Stimulated activated CD8-positive, alpha-beta memory T cell treated with anti-CD3 and anti-CD28 coated beads, Interleukin-2, amount 100 ng/mL, for 1 hour (primary cell): ENCODE measurements at places on chromosomes 1 and 21.
A peak's percentile ranks its signal among the peaks of the same experiment; 100 is the strongest.

- no peak for DNase-seq
Measured at GRCh38 chr1:188427642-188428041, 1598.9 kb downstream of the PLA2G4A start.

DNA sequence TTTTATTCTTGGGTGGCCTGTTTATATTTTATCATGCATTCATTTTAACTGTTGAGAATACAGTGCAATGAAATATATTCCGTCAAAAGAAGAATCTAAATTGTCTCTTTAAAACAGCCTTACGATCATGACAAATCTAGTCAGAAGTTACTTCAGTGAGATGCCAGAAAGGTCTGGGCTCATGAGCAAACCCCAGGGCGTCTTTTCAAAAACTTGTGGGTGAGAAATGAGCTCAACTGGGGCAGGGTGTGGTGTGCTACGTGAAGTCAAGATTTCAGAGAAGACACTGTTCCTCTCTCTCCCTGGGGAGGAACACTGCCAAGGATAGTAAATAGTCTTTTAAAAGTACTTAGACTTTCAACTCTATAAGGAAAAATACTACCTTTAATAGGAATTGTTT, 13.4 kb upstream of the UAP1 start:
- no peak for DNase-seq

- no peak for DNase-seq
Measured at GRCh38 chr1:169426174-169426705, 1.0 kb downstream of the CCDC181 start.

DNA sequence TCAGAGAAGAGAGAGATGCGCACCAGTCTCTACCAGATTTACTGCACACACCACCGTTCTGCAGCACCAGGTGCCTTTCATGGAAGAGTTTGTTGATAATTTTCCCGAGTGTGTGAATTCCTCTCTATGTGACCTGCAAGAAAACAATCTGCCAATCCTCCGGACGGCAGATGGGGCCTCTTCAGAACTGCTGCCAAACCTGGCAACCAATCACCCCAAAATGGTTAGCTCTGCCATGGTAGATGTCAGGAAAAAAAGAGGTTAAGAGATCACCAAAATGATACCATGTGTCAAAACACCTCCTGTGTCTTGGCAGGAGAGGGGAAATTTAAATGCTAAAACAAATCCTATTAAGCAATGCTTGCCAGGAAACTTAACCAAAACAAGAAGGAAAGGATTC, 96.5 kb downstream of the DAB1 start:
- no peak for DNase-seq

- no peak for DNase-seq
Measured at GRCh38 chr1:224080115-224080774, 33.7 kb upstream of the FBXO28 start.

GRCh38 chr1:14494911-14495310, 103.6 kb upstream of the KAZN start:
- no peak for DNase-seq

GRCh38 chr21:45138199-45139002, 64.0 kb downstream of the ADARB1 start:
- peak; percentile 37 for DNase-seq

DNA sequence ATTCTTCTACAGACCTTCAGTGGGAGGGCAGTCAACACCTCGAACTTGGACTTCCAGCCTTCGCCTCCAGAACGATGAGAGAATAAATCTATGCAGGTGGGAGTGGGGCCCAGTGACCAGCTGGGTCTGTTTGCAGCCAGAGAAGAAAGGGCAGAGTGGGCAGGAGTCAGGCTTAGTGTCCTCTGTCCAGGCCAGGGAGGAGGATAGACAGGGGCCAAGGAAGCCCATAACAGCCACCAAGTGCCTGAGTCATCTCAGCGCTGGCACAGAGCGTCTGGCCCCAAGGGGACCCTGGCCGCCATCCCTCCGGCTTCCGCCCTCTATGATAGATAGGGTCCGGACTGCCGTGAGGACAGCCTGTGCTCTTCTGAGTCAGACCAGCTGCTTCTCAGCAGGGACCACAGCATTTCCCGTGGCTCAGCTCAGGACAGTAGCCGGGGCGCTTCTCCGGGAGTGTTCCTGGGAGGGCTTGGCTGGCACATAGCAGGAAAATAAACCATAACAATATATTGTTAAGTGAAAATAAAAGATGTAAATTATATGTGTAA, 133.1 kb upstream of the C1orf174 start:
- no peak for DNase-seq

GRCh38 chr1:3986686-3987218, 86.7 kb upstream of the C1orf174 start:
- DNase-seq, result no peak

GRCh38 chr1:22126531-22126930, 16.4 kb downstream of the WNT4 start:
- no peak for DNase-seq

- no peak for DNase-seq
Measured at GRCh38 chr1:6586404-6586816, 6.6 kb downstream of the ZBTB48 start.

- DNase-seq, result peak; percentile 64
Measured at GRCh38 chr1:150067184-150068108, at the start of gene VPS45. Gene VPS45 (plus strand): TSS chr1:150067776. CDS start chr1:150067858, 82 bp downstream.

DNA sequence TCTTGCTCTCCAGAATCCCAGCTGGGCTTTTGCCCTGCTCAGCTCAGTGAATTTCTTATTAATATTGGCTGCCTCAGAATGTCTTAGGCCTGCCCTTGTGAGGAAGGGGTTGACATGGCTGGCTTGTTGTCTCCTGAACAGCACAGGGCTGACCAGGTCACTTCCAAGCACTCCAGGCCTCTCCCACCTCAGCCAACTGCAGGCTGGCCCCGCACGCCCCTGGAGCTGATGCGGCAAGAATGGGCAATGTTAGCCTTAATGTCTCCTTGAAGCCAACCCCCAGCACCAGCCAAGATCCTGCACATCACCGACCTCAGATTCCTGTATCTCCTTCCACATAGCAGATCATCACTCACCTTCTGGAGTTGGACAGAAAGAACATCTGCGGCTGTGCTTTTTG, 598.6 kb downstream of the AJAP1 start:
- DNase-seq, result no peak
